ENCODE measurements at places on chromosomes 4 and X. TPM values are rescaled to one million over a fixed set of nuclear protein-coding genes. Genes with fewer than 3 reads are reported as not detected.

Gene GAGE12H
- not detected for total RNA-seq

Gene LEF1
- not detected for total RNA-seq

Gene MAGEA12
- not detected for total RNA-seq

Gene PABPC4L
- total RNA-seq, result 1.1 TPM

Gene UGT2B10
- total RNA-seq, result not detected

Gene GC
- total RNA-seq, result not detected

Gene STK26
- 3.1 TPM for total RNA-seq

Gene ABCE1
- 145 TPM for total RNA-seq

Gene TRPC5OS
- not detected for total RNA-seq

Gene ZNF330
- total RNA-seq, result 15.3 TPM

Gene TASL
- total RNA-seq, result not detected

Gene UGT2B11
- not detected for total RNA-seq

Gene KIAA1210
- not detected for total RNA-seq

Gene CLGN
- 3.5 TPM for total RNA-seq

Gene LINC00632
- not detected for total RNA-seq

Gene NDP
- total RNA-seq, result not detected

Gene KIF4A
- total RNA-seq, result 33.4 TPM

Gene TGIF2LX
- total RNA-seq, result not detected

Gene LIMCH1
- not detected for total RNA-seq

Gene ADGRG4
- total RNA-seq, result not detected

Gene SPANXC
- total RNA-seq, result not detected

Gene ETNPPL
- total RNA-seq, result not detected

Gene FAM236B
- not detected for total RNA-seq

Gene TLL1
- 0.98 TPM for total RNA-seq

Gene PPP4R3C
- total RNA-seq, result not detected

Gene MAGIX
- total RNA-seq, result 2.7 TPM

Gene SRPX
- not detected for total RNA-seq

Gene EFHC2
- total RNA-seq, result not detected

Gene GNRHR
- total RNA-seq, result not detected

Gene ARHGEF38
- total RNA-seq, result not detected

Gene SHROOM4
- 0.12 TPM for total RNA-seq

Gene CENPVL2
- not detected for total RNA-seq

Gene CT45A10
- not detected for total RNA-seq

Gene PABPC5
- total RNA-seq, result not detected

Gene ZBTB49
- total RNA-seq, result 2.5 TPM

Gene NHS
- total RNA-seq, result not detected

Gene MAGEA6
- total RNA-seq, result not detected

Gene MAGEC3
- total RNA-seq, result not detected

Gene ATP1B4
- total RNA-seq, result not detected

Gene EVC
- 21.0 TPM for total RNA-seq

Gene LONRF3
- not detected for total RNA-seq

Gene RPGR
- 7.8 TPM for total RNA-seq

Gene MTCP1
- 6.5 TPM for total RNA-seq

Gene RAB33B
- total RNA-seq, result 4.9 TPM
